D341Med (cell line): ENCODE measurements at places on chromosomes 4 and X.

GRCh38 chrX:138775517-138775916, 64.0 kb upstream of the FGF13 start:
- peak; percentile 15 for DNase-seq

GRCh38 chr4:85968945-85969819, 390.7 kb downstream of the MAPK10 start:
- DNase-seq: peak; percentile 49

- DNase-seq: no peak
Measured at GRCh38 chrX:37846141-37846540, 1.2 kb downstream of the DYNLT3 start.

- peak; percentile 67 for DNase-seq
Measured at GRCh38 chr4:139557556-139558110, 1.6 kb upstream of the SETD7 start.

GRCh38 chr4:154485127-154485773, 6.3 kb downstream of the DCHS2 start:
- DNase-seq: no peak

DNA sequence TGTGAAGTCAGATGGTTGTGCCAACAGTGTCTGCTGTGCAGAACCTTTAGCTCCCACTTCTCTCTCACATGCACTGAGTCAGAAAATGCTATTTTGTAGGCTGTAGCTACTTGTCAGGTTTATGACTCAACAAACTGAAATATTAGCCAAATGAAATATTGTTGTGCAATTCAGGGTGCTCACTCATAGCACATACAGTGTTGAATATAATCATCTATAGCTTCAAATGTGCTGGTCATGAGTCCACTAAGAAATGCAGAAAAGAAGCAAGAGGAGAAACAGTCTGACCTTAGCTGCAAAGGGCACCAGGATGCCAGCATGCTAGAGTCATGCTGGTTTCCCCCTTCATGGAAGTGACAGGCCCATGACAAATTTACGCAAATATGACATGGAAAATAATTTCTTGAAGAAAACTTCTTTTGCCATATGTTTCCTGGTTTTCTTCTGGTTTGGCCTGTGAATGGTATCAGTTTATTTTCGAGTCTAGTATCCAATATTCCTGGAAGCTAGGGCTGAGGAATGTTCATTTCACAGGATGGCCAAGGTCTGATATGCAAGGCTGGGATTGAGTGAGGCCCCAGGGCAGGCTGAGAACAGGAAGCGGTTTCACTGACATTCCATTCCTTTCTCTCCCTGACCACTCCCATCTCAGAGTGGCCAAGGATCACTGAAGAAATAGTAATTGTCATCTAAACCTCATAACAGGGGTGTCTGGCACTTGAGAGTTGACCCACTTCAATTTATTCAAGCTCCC, 10.3 kb upstream of the CXCL2 start:
- DNase-seq: no peak

DNA sequence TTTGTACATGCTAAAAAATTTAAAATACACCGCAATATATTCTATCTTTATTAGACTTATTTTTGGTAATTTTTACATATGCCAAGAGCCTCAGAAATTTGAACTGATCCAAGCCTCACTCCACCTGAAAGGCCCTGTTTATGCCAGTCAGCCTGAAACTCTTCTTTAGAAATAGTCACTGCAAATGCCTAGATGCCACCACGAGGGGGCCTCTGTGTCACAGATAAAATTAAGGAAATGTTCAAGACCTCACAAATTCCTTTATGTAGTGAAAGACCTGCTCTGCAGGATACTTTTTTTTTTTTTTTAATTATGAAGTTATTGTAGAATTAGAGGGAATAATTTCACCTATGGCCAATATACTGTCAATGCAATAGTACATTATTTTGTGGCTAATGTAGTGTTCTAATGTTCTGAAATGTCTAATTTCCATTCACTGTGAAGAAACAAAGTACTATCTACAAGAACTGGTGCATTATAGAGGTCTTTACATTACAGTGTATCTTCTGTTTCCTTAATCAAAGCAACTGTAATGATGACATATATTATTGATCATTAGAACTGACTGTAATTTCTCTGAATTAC, 69.8 kb downstream of the DTHD1 start:
- DNase-seq: peak; percentile 60

GRCh38 chrX:119069128-119069527, 3.7 kb upstream of the CT47C1 start:
- DNase-seq: no peak

GRCh38 chrX:576904-577560, 53.6 kb upstream of the SHOX start:
- no peak for DNase-seq

- DNase-seq: no peak
Measured at GRCh38 chrX:115952417-115953092, 218.0 kb upstream of the AGTR2 start.

DNA sequence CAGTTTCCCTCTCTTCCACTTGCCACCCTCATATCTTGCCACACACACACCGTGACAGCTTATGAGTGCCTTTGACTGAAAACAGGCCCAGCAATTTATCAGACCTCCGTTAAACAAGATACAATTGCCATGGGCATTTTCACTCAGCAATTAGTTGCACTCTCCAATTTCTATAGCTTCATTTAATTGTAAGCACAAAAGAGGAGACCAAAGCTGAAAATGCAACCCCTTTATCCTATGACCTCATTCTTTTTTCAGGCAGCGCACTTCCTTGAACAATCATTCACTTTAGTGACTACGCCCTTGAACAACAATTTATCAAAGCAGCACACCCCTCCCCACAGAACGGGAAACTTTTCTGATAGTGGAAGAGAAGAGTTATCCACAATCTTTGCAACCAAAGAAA, 4.1 kb downstream of the POF1B start:
- no peak for DNase-seq

- peak; percentile 50 for DNase-seq
Measured at GRCh38 chr4:119490335-119490734, 138.3 kb downstream of the PDE5A start.

DNA sequence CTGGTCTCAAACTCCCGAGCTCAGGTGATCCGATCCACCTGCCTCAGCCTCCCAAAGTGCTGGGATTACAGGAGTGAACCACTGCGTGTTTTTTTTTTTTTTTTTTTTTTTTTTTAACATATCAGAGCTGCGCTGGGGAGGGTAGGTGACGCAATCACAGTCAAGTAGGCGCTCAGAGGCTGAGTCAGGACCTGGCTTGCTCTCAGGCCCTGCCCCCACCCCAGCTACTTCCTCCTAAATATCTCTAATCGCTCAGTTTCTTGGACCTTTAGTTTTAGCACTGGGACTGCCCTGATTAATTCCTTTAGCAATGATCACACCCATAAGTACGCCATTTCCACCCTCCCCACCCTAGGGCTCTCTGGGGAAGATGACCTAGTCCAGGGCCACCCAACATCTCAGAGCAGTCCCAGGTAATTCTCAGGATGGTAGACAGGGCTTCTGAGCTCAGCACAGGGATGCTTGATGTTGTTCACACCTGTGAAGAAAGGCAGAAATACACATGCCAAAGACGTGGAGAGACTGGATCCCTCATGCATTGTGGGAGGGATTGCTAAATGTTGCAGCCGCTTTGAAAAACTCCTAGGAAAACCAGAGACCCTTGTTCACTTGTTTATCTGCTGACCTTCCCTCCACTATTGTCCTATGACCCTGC, 50.2 kb downstream of the DDX3X start:
- DNase-seq: no peak

DNA sequence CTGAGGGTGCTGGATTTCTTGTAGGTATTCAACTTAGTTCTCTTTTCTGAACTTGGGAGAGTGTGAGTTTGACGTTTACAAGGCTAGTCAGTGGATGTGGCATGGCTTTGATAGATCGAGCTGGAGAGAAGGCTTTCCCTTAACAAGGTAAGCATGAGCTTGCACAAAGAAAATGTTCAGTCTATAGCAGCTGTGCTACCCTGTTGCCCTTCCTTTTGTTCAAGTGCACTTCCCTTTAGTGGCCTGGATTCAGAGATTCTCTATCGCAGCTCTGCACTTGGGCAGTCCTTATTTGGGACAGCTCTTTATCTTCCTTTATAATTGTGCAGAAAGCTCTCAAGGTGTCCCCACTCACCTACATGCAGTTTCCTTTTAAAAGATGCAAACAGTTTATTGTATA, 198.0 kb downstream of the ARHGAP24 start:
- no peak for DNase-seq

DNA sequence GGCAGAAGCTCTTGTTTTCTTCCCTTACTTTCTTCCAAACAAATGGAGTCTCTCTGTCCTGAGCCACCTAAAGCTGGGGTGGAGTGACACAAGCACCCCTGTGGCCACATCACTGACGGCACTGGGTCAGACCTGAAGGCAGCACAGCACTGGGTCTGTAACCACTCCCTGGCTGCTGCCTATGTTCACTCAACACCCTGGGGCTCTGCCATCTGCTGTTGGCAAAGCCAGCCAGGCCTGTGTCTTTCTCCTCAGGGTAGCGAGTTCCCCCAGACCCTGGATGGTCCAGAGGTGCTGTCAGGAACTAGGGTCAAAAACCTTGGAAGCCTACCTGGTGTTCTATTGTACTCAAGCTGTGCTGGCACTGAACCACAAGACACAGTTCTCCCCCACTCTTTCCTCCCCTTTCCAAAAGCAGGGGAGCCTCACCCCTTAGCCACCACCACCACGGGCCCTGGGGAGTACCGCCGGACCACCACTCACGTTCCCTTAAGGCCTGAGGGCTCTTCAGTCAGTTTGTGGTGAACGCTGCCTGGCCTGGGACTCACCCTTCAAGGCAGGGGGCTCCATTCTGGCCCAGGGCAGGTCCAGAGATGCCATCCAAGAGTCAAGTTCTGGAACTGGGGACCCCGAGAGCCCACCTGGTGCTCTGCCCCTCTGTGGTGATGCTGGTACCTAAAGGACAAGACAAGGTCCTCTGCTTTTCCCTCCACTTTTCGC, 31.5 kb downstream of the TMEM271 start:
- no peak for DNase-seq

- peak; percentile 31 for DNase-seq
Measured at GRCh38 chr4:142845293-142846107, 601 bp downstream of the INPP4B start.

DNA sequence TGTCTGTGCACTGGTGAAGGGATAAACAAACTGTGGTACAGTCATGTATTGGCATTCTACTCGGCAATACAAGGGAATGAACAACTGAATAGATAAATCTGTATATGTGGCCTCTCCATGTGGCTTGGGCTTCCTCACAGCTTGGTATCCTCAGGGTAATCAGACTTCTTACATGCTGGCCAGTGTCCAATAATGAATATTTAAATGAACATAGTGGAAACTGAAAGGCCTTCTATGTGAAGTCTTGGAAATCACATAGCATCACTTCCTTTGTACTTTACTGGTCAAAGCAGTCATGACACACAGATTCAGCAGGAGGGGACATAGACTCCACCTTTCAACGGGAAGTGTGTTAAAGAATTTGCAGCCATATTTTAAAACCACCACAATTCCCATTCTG, 33.4 kb upstream of the GPR101 start:
- no peak for DNase-seq

DNA sequence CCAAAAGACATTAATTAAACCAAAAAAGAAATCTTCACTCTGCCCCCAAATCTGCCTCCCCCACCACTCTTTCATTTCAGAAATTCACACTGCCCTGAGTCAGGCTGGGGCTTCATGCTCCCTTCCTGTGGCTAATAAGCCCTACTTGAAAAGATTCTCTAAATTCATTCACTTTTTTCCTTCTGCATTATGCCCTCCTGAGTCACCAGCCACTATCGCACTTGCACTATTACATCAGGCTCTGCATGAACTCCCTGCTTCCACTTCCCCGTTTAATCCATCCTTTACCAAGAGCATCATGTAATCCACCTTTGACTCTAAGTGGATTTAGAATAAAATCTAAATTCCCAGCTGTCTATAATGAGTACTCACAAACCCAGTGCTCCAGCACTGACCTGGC, 295.4 kb upstream of the KLF3 start:
- DNase-seq: no peak

GRCh38 chr4:48681856-48682255, 98.2 kb downstream of the FRYL start:
- no peak for DNase-seq

GRCh38 chr4:94965852-94966251, 208.1 kb downstream of the BMPR1B start:
- no peak for DNase-seq

DNA sequence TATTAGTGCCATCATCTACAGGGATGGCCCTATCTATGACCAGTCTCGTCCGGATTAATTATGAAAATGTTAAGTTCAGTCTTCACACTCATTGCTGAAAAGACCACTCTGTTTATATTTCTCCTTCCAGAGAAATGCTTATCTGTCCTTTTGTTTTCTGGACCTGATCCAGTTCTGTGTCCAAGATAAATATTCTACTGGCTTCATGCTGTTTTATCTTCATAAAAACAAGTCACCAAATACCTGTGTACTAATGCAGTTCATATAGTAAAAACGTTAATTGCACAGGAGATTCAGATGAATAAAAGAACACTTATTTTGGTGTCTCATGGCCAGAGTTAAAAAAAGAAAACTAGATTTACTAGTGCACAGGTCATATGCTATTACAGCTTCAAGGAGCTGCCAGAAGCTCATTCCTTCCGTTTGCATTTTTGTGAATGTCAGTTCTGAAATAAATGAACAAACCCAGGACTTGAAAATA, 17.3 kb downstream of the FNIP2 start:
- no peak for DNase-seq

DNA sequence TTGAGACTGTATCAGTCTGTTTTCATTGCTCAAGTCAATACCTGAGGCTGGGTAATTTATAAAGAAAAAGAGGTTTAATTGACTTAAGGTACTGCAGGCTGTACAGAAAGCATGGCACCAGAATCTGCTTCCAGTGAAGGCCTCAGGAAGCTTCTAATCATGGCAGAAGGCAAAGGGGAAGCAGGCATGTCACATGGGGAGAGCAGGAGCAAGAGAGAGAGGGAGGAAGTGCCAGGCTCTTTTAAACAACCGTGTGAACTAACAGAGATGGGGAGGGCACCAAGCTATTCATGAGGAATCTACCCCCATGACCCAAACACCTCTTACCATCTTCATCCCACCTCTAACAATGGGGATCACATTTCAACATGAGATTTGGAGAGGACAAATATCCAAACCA, 7.2 kb upstream of the TMEM131L start:
- no peak for DNase-seq

- DNase-seq: no peak
Measured at GRCh38 chr4:46839128-46839527, 69.9 kb downstream of the COX7B2 start.

GRCh38 chrX:10598540-10598939, 21.8 kb downstream of the MID1 start:
- DNase-seq: no peak

GRCh38 chr4:87531621-87532020, 2.4 kb upstream of the SPARCL1 start:
- DNase-seq: no peak

- DNase-seq: no peak
Measured at GRCh38 chr4:53905941-53906377, 158.4 kb downstream of the CHIC2 start.

DNA sequence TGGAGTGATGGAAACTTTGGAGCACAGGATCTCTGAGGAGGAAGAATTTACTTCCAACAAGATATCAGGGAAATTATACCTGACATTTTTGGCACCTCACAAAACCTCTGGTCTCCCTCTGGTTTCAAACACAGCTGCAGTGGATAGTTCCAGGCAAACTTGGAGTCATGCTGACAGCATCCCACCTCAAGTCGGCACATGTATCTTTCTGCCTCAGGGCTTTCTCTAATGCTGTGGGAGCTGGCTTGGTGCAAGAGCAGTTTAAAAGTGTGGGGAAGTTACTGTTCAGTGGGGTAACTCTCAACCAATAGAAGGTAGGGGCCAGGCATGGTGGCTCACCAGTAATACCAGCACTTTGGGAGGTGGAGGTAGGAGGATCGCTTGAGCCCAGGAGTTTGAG, 207.1 kb upstream of the NHS start:
- no peak for DNase-seq

GRCh38 chrX:41559235-41560052, 112.3 kb downstream of the NYX start:
- no peak for DNase-seq
